ENCODE measurements at places on chromosomes 7 and 10.

DNA sequence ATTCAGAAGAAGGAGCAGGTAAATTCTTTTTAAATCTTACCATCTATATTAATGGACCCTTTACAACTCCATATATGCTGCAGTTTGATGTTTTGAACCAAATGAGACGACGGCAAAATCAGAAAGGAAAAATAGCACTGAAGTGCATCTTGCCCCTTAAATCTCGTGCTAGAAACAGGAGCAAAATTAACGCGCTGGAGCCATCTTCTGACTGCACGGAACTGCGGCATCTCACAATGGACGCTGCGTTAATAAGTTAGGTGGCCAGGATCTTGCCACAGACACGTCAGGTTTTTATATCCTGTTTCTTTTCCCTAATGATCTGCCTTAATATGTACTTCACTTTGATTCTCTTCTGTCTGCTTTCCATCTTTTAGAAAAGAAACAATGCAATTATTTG, 354.5 kb downstream of the TFEC start:
- DNase-seq = no peak

- no peak for DNase-seq
Measured at GRCh38 chr7:138095972-138096935, 20.0 kb downstream of the AKR1D1 start.

- DNase-seq = peak; percentile 24
Measured at GRCh38 chr10:76303682-76304316, 872.4 kb downstream of the LRMDA start.

DNA sequence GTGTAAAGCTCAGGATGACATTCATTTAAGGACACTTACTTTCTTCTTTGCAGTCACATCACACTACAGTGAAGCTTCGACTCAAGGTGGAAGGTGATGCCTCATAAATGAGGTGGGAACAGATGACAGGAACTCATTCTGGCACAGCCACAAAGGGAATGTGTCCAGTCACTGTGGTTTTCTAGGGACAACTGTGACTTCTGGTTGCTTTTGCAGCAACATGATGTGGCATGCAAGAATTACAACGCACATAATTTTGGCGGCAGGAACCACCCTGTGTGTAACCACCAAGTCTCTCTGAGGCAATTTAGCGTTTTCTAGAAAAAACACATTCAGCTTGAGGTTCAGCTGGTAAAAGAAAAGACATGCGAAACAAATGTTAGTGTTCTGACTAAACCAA, 32.0 kb upstream of the FERD3L start:
- DNase-seq = no peak

DNA sequence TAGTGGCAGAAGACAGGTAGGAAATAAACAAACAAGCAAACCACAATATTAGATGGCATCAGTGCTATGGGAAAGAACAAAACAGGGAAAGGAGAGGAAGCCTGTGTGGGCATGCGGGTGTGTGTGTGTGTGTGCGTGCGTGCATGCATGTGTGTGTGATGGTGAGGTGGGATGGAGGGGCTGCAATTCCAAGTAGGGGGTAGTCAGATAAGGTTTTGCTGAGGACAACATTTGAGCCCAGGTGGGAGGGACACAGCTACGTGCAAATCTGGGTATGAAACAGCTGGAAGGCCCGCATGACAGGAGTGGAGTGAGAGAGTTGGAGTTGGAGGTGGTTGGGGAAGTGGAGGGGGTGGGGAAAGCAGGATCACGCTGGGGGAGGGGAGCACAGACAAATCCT, 121.0 kb upstream of the PARD3 start:
- DNase-seq = no peak

DNA sequence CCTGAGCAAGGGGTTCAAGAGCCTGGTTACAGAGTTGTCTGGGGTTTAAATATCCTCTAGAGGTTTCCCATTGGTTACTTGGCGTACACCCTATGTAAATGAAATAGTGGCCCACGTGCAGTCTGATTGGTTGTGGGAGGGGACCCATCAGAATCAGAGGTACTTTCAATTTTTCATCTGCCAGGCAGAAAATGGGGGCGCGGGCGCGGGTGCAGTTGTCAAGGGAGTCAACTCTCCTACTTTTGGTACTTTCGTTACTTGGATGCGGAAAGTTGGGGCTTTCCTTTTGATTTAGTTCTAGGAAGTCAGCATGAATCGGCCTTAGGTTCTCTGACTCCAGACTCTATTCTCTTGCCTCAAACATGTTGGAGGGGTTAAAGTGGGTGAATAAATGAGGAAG, 83.2 kb downstream of the DNAJB9 start:
- no peak for DNase-seq

DNA sequence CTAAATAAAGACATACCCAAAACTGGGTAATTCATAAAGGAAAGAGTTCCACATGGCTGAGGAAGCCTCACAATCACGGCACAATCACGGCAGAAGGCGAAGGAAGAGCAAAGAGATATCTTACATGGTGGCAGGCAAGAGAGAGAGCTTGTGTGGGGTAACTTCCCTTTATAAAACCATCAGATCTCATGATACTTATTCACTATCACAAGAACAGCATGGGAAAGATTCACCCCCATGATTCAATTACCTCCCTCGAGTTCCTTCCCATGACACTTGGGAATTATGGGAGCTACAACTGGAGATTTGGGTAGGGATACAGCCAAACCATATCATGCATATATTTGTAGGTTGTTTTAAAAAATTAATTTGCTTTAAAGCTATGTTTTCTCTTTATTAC, 217.2 kb downstream of the PLXDC2 start:
- peak; percentile 50 for DNase-seq

DNA sequence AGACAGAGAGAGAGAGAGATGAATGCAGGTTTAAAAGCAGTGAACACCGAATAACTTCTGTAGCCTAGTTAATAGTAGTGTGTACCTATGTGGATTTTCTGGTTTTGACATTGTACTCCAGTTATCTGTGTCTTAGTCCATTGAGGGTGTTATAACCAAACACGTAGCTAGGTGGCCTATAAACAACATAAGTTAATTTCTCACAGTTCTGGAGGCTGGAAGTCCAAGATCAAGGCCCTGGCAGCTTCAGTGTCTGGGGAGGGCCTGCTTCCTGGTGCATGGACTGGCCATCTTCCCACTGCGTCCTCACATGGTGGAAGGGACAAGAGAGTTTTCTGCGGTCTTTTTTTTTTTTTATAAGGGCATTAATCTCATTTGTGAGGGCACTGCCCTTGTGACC, 23.5 kb downstream of the AOC1 start:
- no peak for DNase-seq

DNA sequence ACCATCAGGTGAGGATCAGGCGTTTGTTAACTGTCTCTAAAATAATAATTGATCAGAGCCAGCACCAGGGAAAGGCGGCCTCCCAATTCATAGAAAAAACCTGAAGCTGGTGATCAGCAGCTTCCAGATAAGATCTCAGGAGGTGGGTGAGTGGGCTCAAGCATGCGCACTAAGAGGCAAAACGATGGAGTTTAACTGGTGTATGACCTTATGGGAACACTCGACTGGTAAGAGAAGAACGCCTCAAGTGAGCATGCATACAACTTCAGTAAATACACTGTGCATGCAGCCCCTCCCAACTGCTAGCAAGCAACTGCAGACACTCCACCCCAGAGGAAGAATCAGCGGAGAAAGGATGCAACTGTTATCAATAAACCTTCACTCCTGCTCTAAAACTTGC, 18.1 kb downstream of the RAPGEF5 start:
- no peak for DNase-seq

- DNase-seq = peak; percentile 12
Measured at GRCh38 chr10:77036993-77037734, 600.4 kb downstream of the KCNMA1 start.

DNA sequence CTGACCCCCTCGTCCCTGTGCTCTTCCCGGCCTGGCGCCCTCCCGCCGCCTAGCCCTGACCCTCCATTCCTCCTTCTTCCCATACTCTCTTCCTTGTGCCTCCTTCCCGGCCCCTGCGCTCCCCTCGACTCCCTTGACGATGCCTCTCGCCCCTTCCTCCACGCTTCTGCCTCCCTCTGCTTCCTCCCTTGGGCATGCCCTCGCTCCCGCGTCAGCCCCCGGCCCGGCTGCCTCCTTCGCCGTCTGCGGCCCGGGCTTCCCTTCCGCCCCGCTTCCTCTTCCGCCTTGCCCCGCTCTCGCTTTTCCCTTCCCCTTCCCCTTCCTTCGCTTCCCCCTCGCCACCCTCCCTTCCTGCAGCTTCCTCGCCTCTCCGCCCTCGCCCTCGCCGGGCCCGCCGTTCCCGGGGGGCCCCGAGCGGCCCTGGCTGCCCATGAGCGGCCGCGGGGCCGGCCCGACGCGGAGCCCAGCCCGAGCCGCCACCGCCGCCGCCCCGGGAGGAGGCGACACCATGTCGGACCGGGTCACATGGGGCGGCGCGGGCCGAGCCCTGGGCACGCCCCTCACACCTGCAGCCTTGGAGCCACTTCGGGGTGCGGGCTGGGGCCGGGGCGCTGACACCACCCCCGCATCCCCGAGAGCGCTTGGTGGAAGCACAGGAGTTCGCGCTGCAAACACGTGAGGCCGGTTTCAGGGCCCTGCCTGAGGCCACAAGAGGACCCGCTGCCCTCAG, at the start of gene FBXW4:
FBXW4 (minus strand) TSS at position 497 of the 730 bp plus-strand sequence; CDS start at position 432, 65 bp downstream.
- peak; percentile 58 for DNase-seq

DNA sequence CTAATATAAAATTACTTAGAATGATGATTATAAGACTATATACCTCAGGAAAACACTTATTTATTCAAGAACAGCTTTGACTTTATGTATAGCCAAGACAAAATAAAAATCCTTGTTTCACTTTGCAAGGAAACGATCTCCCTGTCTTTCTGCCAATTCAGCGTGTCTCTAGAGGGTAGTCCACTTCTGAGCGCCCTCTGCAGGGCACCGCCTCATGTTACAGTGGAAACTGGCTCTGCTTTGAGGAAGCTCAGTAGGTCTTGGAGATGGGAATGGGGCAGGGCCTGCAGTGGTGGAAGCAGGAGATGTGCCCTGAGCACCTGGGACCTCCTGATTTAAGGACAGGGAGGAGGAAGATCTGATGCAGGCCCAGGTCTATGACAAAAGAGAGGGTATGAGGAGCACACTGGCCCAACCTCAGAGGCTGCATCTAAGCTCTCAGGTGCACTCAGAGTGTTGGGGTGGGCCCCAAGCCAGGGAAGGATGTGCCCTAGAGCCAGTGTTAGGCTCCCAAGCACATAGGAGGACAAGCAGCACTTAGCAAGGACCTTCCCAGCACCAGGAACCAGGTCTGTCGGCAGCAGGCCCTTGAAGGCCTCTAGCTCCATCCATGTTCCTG, 481.0 kb downstream of the TNS3 start:
- peak; percentile 57 for DNase-seq

- no peak for DNase-seq
Measured at GRCh38 chr7:30543813-30544525, 39.3 kb upstream of the GGCT start.

- DNase-seq = no peak
Measured at GRCh38 chr7:142362349-142362748, 104.5 kb upstream of the PRSS58 start.

- no peak for DNase-seq
Measured at GRCh38 chr10:126012485-126012884, 116.1 kb downstream of the FANK1 start.

DNA sequence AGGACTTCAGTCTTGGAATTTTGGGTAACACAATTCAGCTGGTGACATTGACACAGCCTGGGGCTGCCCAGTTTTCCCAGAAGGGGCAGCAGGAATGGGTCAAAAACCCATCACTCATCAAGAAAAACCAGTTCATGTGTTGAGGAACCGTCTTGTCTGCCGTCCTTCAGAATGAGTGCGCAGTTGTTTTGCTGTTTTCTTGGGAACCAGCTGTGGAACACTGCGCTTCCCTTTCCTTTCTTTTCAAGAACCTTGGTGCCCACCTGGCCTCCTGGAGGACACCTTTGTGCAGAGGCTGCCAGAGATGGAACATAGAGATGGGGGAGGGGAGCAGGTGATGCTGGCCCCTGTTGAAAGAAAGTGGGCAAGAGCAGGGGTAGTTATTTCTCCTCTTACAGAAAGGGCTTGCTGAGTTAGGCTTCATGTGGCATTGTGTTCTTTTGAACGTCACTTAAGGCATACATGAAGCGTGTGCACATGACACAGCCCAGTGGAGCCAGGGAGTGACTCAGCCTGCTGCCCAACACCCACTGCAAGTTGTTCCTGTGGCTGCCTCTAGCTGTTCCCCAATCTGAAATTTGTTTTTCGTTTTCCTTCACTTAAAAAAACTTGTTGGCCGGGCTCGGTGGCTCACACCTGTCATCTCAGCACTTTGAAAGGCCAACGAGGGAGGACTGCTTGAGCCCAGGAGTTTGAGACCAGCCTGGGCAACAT, 87.4 kb upstream of the TNS3 start:
- DNase-seq = peak; percentile 94

DNA sequence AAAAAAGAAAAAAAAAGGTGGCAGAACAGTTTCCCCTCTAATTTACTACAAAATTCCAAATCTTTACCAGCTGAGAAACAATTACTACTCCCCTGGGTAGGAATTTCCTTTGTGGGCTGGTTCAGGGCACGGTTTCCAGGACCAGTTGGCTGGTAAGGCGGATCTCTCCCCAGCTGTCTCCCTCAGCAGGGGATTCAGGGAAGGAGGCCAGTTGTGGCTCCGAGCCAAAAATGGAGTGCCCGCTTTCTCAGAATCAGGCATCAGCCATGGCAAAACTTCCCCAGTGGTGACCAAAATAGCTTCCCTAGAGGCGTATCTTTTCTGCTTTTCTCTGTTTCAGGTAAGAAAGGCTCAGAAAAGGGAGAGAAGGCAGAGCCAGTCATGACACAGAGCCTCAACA, 91.2 kb downstream of the ZNF22 start:
- no peak for DNase-seq

- DNase-seq = no peak
Measured at GRCh38 chr7:130875265-130875741, 141.3 kb upstream of the KLF14 start.

DNA sequence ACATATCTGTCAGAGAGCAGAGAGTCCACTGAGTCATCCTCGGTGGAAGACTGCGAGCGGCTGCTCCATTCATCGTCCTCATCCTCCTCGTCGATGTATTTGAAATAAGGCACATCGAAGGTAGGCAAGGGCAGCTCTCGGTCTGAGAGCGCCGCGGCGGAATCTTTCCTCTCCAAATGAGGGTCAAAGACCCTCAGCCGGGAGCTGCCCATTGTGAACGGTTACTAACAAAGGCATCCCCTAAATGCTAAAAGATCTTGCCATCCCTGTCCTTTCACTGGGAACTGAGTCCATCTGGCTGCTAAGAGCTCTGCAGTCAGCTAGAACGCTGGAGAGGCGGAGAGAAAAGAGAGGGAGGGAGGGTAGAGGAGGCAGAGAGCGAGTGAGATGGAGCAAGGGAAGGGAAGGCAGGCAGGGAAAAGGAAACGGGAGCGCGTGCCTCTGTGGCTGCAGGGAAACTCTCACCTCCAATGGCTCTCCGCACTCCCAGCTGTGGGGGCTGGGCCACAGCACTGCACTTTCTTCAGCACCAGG, 163.4 kb downstream of the RAPGEF5 start:
- DNase-seq = no peak

DNA sequence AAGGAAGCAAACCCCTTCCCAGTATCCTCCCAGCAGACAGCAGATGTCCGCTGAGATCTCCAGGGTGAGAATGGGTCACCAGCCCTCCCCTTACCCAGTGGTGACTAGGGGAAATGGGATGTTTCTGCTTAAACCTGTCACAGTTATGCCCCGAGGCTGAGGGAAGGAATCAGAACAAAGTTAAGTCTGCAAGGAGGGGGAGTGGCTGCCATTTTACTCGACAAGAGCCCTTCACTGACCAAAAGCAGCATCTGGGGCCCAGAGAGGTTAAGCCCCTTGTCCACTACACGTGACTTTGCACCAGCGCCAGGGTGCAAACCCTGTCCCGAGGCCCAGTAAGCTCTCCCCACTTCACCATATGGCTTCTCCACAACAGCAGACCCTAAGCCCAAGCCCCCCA, 4.6 kb upstream of the NANOS1 start:
- DNase-seq = no peak
